ENCODE measurements at places on chromosomes 7 and 10.

DNA sequence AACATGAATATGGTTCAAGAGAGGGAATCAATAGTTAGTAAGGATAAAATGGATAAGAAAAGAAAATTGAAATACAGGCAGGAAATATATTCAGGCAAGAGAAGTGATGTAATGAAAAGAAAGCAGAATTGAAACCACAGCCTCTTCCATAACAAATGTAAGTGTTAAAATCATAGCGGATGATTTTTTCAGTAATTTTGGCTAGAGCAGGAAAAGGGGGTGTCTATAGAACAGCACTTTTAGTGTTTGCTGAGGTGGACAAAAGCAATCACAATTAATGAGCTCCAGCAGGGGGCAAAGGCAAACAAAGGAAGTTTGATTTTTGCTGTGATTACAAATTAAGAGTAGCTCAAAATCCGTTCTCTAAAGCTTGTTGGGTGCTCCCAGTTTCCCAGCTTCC lies 79.0 kb downstream of the TRIL start:
- H3K27me3 ChIP-seq, result no peaks in the 10 kb centered on the region
- no peak overlapping the region for H3K27ac ChIP-seq
- H3K4me1 ChIP-seq, result peaks cover 9% of the 10 kb centered on the region
- no peak for DNase-seq
- no peaks in the 10 kb centered on the region for H3K36me3 ChIP-seq

DNA sequence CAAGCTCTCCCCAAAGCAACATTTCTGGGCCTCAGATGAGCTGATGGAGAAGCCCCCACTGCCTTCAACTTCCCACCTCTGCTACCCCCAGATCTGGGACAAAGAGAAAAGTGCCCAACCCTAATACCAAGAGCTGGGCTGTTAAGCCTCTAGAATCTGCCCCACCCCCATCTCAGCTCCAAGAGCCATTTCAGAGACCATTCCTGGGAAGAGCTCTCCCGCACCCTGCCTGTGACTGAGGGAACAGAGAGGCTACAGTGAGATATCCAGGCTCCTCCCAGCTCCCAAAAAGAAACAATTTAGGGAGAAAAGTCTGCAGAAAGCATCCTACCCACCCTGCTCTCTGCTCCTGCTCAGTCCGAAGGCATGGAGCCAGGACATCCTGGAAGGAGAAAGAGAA lies 2.5 kb upstream of the KCNH2 start:
- H3K27ac ChIP-seq, result no peak overlapping the region
- peak; percentile 50 for DNase-seq

DNA sequence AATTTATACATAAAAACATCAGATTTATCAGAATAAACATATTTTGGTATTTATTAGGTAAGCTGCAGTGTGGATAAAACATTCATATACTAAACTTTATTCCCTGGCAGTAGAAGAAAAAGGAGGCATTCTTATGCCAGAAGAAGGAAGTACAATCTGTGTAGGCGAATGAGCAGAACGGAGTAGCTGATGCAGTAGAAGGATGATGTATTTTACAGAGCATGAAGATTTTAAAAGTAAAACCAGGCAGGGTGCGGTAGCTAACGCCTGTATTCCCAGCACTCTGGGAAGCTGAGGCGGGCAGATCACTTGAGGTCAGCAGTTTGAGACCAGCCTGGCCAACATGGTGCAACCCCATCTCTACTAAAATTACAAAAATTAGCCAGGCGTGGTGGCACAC lies 294.9 kb upstream of the MKLN1 start:
- peaks cover 2% of the 10 kb centered on the region for H3K4me1 ChIP-seq
- no peak overlapping the region for H3K4me3 ChIP-seq
- H3K27ac ChIP-seq, result no peak overlapping the region
- peaks cover 2% of the 10 kb centered on the region for H3K36me3 ChIP-seq

- H3K27ac ChIP-seq, result peak overlapping the region; percentile 89
- DNase-seq, result peak; percentile 56
- peaks cover 11% of the 10 kb centered on the region for H3K36me3 ChIP-seq
- H3K4me3 ChIP-seq, result peak overlapping the region; percentile 24
- H3K27me3 ChIP-seq, result no peaks in the 10 kb centered on the region
- H3K4me1 ChIP-seq, result peaks cover 58% of the 10 kb centered on the region
Observed at GRCh38 chr7:105849122-105849855, 27.1 kb downstream of the ATXN7L1 start.

- H3K27ac ChIP-seq, result no peak overlapping the region
- no peaks in the 10 kb centered on the region for H3K27me3 ChIP-seq
- no peaks in the 10 kb centered on the region for H3K4me1 ChIP-seq
- no peak overlapping the region for H3K4me3 ChIP-seq
- DNase-seq, result no peak
Observed at GRCh38 chr7:130853503-130854279, 119.7 kb upstream of the KLF14 start.

GRCh38 chr10:51694086-51694768 lies 5.2 kb downstream of the CSTF2T start:
- no peak for DNase-seq
- H3K4me3 ChIP-seq, result no peak overlapping the region
- H3K36me3 ChIP-seq, result peaks cover 7% of the 10 kb centered on the region
- H3K27me3 ChIP-seq, result no peaks in the 10 kb centered on the region
